Lung (tissue), 17 donors: ENCODE measurements at places on chromosomes 5 and 9. TPM values are rescaled to one million over a fixed set of nuclear protein-coding genes. Genes with fewer than 3 reads are reported as not detected.

DNA sequence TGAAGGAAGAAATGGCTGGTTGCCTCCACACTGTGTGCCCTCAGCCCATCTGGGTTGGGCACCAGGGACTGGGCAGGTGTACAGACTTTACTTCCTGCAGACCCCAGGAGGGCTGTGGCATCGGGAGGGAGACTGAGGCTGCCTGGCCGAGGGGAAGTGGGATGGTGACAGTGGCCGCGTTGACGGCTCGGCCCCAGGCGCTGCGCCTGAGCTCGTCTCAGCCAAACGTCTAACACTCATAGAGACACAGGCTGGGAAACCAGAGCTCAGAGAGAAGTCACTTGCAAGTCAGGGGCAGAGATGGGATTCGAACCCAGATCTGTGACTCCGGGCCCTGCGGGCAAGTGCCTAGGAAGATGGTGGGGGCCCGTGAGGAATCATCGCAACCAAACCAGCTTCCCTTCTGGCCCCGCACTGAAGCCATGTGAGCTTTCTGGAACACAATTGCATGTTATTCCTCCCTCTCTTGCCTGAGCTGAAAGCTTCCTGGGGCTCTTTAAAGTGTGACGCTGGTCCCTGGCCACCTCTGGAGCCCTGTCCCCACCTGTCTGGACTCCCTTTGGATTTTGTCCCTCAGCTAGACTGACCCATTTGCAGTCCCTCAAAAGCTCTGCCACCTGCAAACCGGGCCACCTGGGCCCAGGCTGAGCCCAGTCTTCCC is 53.1 kb upstream of the FUBP3 start:
- no peak overlapping the region for H3K4me3 ChIP-seq
- DNase-seq, result no peak
- H3K4me1 ChIP-seq, result no peaks in the 10 kb centered on the region
- H3K27me3 ChIP-seq, result no peaks in the 10 kb centered on the region
- H3K36me3 ChIP-seq, result no peaks in the 10 kb centered on the region

- H3K4me3 ChIP-seq, result no peak overlapping the region
- H3K27ac ChIP-seq, result no peak overlapping the region
- H3K36me3 ChIP-seq, result no peaks in the 10 kb centered on the region
- no peaks in the 10 kb centered on the region for H3K27me3 ChIP-seq
These were observed 271.1 kb upstream of the IRX1 start for GRCh38 chr5:3324421-3325101.

- no peaks in the 10 kb centered on the region for H3K4me1 ChIP-seq
- H3K4me3 ChIP-seq, result no peak overlapping the region
- DNase-seq, result no peak
- no peak overlapping the region for H3K27ac ChIP-seq
- no peaks in the 10 kb centered on the region for H3K36me3 ChIP-seq
These were observed 151.7 kb upstream of the MOCS2 start for GRCh38 chr5:53261245-53261644.

- no peaks in the 10 kb centered on the region for H3K4me1 ChIP-seq
- H3K36me3 ChIP-seq, result no peaks in the 10 kb centered on the region
- H3K4me3 ChIP-seq, result no peak overlapping the region
- H3K27ac ChIP-seq, result no peak overlapping the region
- no peak for DNase-seq
- no peaks in the 10 kb centered on the region for H3K27me3 ChIP-seq
These were observed 382.7 kb upstream of the MEF2C start for GRCh38 chr5:89265511-89266179.

GRCh38 chr9:32590898-32591297 is 17.9 kb upstream of the NDUFB6 start:
- no peaks in the 10 kb centered on the region for H3K4me1 ChIP-seq
- no peaks in the 10 kb centered on the region for H3K27me3 ChIP-seq
- H3K36me3 ChIP-seq, result no peaks in the 10 kb centered on the region

- no peak overlapping the region for H3K27ac ChIP-seq
- DNase-seq, result no peak
- H3K4me1 ChIP-seq, result no peaks in the 10 kb centered on the region
- no peaks in the 10 kb centered on the region for H3K27me3 ChIP-seq
- H3K4me3 ChIP-seq, result no peak overlapping the region
These were observed 180.2 kb downstream of the ALDH1A1 start for GRCh38 chr9:72772661-72773060.

- no peak overlapping the region for H3K4me3 ChIP-seq
- no peaks in the 10 kb centered on the region for H3K27me3 ChIP-seq
- no peak overlapping the region for H3K27ac ChIP-seq
These were observed 436.1 kb upstream of the ADAMTS16 start for GRCh38 chr5:4703931-4704458.

- no peaks in the 10 kb centered on the region for H3K4me1 ChIP-seq
- no peaks in the 10 kb centered on the region for H3K36me3 ChIP-seq
- peaks cover 7% of the 10 kb centered on the region for H3K27me3 ChIP-seq
- peak overlapping the region; percentile 1 for H3K4me3 ChIP-seq
These were observed 142.7 kb downstream of the PAX5 start for GRCh38 chr9:36891341-36891811.

- no peaks in the 10 kb centered on the region for H3K36me3 ChIP-seq
- H3K27me3 ChIP-seq, result no peaks in the 10 kb centered on the region
- no peak for DNase-seq
- no peak overlapping the region for H3K4me3 ChIP-seq
- no peaks in the 10 kb centered on the region for H3K4me1 ChIP-seq
- H3K27ac ChIP-seq, result no peak overlapping the region
These were observed 176.8 kb downstream of the FER start for GRCh38 chr5:108924457-108924961.

DNA sequence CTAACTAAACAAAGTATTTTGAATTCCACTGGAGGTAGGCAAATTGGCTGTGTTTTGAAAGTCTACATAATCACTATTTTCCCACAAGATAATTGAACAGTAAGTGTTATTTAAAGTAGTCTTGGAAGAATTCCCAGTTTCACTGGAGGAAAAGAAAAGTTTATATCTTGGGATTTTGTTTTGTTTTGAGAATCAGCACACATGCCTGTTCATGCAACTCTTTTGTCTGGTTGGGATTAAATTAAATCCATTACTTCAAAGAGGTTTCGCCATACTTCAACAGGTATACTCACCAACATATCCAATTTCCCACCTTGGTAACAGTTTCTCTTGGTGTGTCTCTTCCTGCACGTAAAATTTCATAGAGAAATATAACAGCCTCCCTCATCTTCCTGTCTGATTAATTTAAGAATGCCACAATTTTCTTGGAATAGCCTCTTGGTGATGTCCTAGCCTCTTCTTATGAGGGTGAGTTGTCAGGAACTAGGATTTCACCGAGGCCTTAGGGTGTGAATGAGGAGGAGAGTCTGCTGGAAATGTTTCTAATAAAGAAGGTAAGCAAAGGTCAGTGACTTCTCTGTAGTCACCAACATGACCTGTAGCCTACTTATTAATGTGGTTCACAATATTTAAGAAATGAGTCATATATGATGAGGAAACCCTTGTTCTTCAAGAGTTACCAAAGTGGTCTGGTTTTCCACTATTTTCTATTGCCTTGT is 48.1 kb downstream of the ITGA2 start:
- H3K4me1 ChIP-seq, result peaks cover 9% of the 10 kb centered on the region
- H3K27ac ChIP-seq, result no peak overlapping the region
- H3K4me3 ChIP-seq, result no peak overlapping the region
- no peak for DNase-seq
- H3K27me3 ChIP-seq, result no peaks in the 10 kb centered on the region

Gene IER5L
- polyA plus RNA-seq, result 12.6 TPM

Gene KCNIP1
- 0.13 TPM for polyA plus RNA-seq

Gene RNF224
- polyA plus RNA-seq, result 0.24 TPM

Gene FBP2
- not detected for polyA plus RNA-seq

Gene DOCK8
- 9.6 TPM for polyA plus RNA-seq
